ENCODE measurements at places on chromosomes 12 and 14. TPM values are rescaled to one million over a fixed set of nuclear protein-coding genes. Genes with fewer than 3 reads are reported as not detected.

Gene KRT82
- total RNA-seq = not detected

DNA sequence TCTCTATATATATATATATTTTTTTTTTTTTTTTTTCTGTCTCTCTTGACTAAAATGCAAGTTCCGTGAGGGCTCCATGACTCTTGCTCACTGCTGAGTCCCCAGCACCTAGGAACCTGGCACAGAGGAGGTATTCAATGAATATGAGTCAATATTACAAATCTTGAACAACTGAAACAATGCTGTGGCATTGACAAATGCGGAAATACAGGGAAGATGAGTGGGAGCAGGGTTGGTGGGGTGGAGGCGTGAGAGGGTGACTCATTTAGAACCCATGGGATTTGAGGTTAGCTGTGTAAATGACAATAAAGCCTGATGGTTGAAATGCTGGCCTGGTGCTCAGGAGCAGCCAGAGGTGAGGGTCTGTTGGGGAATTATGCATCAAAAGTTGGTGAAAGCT, 121.7 kb upstream of the FUT8 start:
- no peak overlapping the region for H3K4me3 ChIP-seq
- no peaks in the 10 kb centered on the region for H3K27me3 ChIP-seq
- H3K27ac ChIP-seq = peak overlapping the region; percentile 3

DNA sequence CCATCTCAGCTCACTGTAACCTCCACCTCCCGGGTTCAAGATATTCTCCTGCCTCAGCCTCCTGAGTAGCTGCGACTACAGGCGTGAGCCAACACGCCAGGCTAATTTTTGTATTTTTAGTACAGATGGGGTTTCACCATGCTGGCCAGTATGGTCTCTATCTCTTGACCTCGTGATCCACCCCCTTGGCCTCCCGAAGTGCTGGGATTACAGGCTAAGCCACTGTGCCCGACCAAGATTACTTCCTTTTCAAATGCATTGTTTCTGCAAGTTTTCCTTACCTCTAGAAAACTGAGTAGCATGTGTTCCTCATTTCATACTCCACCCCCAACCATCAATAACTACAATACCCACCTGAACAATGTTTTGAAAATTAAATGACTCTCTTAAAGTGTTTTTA, 13.1 kb downstream of the ARF6 start:
- no peak for DNase-seq
- H3K27ac ChIP-seq = peak overlapping the region; percentile 28
- H3K36me3 ChIP-seq = no peaks in the 10 kb centered on the region
- no peaks in the 10 kb centered on the region for H3K27me3 ChIP-seq

GRCh38 chr12:104290855-104291254, 12.7 kb upstream of the EID3 start:
- H3K27me3 ChIP-seq = no peaks in the 10 kb centered on the region
- DNase-seq = no peak
- H3K27ac ChIP-seq = no peak overlapping the region
- H3K4me1 ChIP-seq = peaks cover 36% of the 10 kb centered on the region

- no peaks in the 10 kb centered on the region for H3K27me3 ChIP-seq
- peaks cover 19% of the 10 kb centered on the region for H3K4me1 ChIP-seq
- H3K27ac ChIP-seq = no peak overlapping the region
- H3K36me3 ChIP-seq = peaks cover 6% of the 10 kb centered on the region
- no peak overlapping the region for H3K4me3 ChIP-seq
These were observed 935 bp upstream of the CKB start for GRCh38 chr14:103523575-103523954.

DNA sequence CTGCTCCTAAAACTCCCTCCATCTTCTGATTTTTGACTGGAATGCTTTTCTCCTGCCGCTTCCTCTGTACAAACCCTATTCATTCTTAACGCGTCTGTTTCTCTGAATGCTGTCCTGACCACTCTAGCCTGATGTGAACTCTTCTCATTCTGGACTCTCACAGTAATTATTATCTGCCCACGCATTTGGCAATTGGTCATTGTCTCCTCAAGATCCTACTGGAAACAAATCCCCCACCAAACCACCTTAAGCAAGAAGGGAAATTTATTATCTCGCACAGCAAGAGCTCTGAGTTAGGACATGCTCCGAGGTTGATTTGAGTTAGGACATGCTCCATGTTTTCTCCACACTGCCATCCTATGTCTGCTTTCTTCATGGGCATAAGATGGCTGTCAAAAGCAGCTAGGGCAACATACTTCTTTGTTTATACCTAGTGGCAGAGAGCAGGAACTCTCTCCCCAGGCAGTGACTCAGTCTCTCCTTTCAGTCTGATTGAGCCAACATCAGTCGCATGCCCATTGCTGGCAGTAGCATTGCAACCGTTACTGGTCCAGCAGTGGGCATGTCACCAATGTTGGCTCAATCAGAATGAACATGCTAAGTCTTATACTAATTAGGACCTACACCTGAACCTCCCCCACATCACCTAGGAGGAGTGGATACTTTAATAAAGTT, 102.2 kb downstream of the SSPN start:
- H3K4me1 ChIP-seq = peaks cover 8% of the 10 kb centered on the region
- H3K4me3 ChIP-seq = no peak overlapping the region
- H3K27ac ChIP-seq = no peak overlapping the region
- peaks cover 5% of the 10 kb centered on the region for H3K36me3 ChIP-seq
- DNase-seq = no peak

GRCh38 chr12:52351196-52352059, 15.9 kb downstream of the KRT85 start:
- no peak for DNase-seq
- H3K4me1 ChIP-seq = peaks cover 7% of the 10 kb centered on the region
- no peaks in the 10 kb centered on the region for H3K36me3 ChIP-seq
- no peak overlapping the region for H3K4me3 ChIP-seq
- peaks cover 16% of the 10 kb centered on the region for H3K27me3 ChIP-seq

DNA sequence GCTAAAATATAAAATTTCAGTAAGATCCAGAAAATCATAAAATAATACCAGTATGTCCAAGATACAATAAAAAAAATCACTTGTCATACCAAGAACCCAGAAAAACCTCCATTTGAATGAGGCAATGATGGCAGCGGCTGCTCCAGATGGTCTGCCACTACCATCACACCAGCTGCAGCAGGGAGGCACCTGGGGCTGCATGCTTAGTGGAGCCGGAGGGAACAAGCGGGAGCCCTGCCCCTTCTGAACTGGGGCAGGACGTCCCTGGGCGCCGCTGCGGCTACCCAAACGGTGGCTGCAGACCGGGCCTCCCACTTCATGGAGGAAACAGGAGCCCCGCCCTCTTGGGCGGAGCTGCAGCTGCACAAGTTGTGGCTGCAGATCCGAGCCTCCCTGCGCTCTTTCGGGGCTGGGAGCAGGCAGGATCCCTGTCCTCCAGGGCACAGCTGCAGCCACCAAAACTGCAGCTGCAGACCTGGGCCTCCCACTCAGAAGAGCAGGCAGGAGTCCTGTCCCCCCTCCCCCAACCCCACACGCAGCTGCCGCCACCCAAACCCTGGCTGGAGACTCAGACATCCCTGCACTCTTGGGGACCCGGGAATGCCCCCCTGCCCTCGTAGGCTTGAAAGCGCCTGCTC, 36.1 kb upstream of the OR5AU1 start:
- H3K4me1 ChIP-seq = no peaks in the 10 kb centered on the region
- peak overlapping the region; percentile 48 for H3K4me3 ChIP-seq
- H3K36me3 ChIP-seq = peaks cover 5% of the 10 kb centered on the region
- no peak overlapping the region for H3K27ac ChIP-seq

GRCh38 chr12:122875590-122876220, 20.2 kb downstream of the VPS37B start:
- no peak overlapping the region for H3K4me3 ChIP-seq
- no peak for DNase-seq
- peaks cover 21% of the 10 kb centered on the region for H3K36me3 ChIP-seq

DNA sequence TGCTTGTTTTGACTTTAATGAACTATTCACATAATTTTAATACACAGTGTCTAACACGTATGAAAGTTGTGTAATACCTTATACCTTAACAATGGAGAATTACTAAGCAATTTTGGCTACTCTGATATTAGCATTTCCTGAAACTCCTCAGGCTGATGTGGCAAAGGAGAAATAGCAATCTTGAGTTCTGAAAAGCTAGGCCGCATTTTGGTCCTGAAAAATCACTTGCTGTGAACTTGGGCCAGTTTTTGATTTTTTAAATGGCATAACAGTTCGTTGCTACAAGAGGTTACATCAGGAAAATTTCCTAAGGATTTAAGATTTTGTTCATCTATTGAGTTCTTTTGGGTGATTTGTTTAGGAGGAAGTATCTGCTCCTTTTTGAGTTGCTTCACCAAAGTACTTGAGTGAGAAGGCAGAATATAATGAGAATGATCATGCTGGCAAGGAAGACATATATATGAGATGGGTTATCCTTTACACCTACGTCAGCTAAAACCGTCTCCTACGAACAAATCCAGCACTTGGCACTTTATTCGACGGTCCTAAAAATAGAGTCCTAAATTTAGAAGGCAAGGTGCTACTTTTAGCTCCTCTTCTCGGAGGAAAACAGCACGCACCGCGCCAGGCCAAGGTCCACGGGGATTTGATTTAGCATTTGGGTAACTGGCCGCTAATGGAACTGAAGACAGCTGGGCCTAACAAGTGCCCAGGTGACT, 32.2 kb downstream of the MIA2 start:
- H3K4me3 ChIP-seq = peak overlapping the region; percentile 96
- H3K36me3 ChIP-seq = no peaks in the 10 kb centered on the region
- H3K4me1 ChIP-seq = peaks cover 29% of the 10 kb centered on the region
- H3K27me3 ChIP-seq = no peaks in the 10 kb centered on the region
- peak; percentile 60 for DNase-seq
- peak overlapping the region; percentile 98 for H3K27ac ChIP-seq

All from MCF 10A (cell line).